ENCODE measurements at places on chromosomes 3 and 15. TPM values are rescaled to one million over a fixed set of nuclear protein-coding genes. Genes with fewer than 3 reads are reported as not detected.

Gene LRTM1
- total RNA-seq: not detected

Gene TAGLN3
- not detected for total RNA-seq

Gene PTX3
- 0.78 TPM for total RNA-seq

Gene VPS39
- total RNA-seq: 15.7 TPM

Gene ISL2
- 3.8 TPM for total RNA-seq

Gene CHRD
- 0.39 TPM for total RNA-seq

Gene CACNA1D
- total RNA-seq: 1.2 TPM

Gene GPR149
- total RNA-seq: not detected

Gene GOLGA8A
- 7.9 TPM for total RNA-seq

Gene RTP1
- total RNA-seq: not detected

Gene CYP1A1
- total RNA-seq: 1.7 TPM

Gene LINS1
- total RNA-seq: 10.1 TPM

Gene CTXN2
- total RNA-seq: not detected

Gene TJP1
- 81.7 TPM for total RNA-seq

Gene PPP2R3A
- 1.1 TPM for total RNA-seq

Gene CCR9
- not detected for total RNA-seq

Gene DPPA4
- total RNA-seq: not detected

Data from A549 treated with GW870086 at 1 μM for 4 hours (cell line).